Activated CD4-positive, alpha-beta T cell treated with anti-CD3 and anti-CD28 coated beads, Interleukin-2, amount 50 U/mL, for 48 hours (primary cell): ENCODE measurements at places on chromosomes 7 and 10.

DNA sequence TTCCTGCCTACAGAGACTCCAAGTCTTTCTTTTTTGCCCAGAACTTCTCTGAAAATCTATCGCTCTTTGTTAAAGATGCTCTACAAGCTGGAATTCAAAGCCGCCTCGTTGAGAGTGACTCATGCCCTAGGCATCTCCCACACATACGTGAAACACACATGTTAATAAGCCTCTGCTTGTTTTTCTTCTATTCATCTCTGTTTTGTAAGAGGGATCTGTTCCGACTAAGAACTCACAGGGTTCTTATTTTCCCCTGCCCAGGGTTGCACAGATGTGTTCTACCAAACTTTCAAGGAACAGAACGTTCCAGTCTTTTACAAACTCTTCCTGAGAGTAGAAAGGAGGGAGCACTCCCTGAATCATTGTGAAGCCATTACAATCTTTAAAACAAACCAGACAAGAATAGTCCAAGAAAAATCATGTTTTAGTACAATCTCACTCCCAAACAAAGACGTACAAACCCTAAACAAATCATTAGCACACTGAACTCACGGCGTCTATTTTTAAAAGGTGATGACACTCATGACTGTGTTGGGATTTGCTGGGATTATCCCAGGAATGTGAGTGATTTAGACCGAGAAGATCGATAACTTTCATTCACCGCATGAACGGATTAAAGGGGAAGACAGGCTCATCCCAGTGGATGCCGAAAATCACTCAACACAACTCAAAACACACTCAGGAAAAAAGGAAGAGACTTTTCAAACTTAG is 55.3 kb upstream of the INPP5A start:
- no peak for DNase-seq

DNA sequence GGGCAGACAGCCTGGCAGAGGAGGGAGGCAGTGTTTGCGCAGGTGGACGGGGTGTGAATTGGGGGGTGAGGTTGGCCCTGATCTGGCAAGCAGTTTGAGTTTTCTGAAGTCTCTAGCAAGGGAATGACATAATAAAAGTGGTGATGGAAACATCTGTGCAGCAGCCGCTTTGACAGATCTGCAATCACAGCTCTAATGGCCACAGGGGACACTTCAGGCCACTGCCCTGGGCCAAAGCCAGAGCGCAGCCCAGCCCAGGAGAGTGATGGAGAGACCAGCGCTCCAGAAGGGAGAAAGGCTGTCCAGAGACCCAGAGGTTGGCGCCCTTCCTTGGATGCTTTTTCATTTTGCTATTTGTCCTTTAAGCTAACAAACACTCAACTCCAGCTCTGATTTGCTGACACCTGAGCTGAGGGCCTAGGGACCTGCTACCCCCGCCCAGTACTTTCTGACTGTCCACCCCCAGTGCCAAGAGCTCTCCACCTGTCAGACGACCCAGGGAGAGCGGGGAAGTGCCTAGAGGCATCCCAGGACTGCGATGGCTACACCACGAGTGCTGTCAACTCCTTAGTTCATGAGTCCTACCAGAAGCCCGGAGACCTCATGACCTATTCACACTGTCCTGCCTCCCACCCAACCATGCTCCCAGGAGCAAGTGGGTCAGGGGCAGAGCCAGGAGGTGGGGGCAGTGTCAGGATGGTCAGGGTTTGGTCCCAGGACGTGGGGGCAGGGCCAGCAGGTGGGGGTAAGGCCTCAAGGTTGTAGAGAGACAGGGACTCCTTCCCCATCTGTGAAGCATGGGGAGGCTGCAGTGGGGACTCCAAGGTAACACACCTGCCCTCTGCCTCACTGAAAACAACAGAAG is 112.6 kb downstream of the PRKAG2 start:
- no peak for DNase-seq

DNA sequence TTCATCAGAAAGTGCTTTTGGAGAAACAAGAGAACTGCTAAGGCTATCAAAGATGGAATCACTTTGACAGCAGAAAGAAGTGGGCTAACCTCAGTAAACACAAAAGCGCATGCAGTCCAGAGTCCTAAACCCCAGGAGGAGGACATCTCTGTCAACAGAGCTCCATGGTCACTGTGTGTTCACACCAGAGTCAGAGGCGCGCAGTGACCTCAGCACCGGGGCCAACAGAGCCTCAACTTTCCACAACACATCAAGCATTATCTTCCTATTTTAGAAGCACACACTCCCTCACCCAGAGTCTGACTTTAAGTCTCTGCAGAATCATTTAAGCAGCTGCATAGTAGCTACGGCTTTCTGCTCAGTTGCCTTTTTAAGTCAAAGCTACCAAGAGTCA is 195.3 kb downstream of the DIP2C start:
- DNase-seq, result no peak

DNA sequence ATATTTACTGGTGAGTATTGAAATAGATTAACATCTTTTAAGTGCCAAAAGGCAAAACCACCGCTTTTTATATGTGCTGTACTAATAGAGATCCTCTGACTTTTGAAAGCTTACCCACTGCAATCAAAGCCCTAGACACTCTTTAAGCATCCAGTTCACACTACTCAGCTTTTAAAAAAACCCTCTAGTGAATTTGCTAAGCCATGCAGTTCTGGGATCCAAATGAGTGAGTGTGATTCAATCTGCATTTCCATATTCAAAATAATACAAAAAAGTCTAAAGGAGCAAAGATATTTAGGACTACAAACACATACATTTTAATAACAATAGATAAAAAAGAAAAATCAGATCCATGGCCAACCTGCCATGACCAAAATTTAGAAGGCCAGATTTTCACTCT is 288.2 kb downstream of the MAGI2 start:
- no peak for DNase-seq

- DNase-seq, result peak; percentile 4
Measured at GRCh38 chr7:97499204-97499603, 232.7 kb upstream of the TAC1 start.

- no peak for DNase-seq
Measured at GRCh38 chr7:47601881-47602249, 20.0 kb upstream of the TNS3 start.

- no peak for DNase-seq
Measured at GRCh38 chr7:135980012-135980551, 2.9 kb upstream of the MTPN start.

DNA sequence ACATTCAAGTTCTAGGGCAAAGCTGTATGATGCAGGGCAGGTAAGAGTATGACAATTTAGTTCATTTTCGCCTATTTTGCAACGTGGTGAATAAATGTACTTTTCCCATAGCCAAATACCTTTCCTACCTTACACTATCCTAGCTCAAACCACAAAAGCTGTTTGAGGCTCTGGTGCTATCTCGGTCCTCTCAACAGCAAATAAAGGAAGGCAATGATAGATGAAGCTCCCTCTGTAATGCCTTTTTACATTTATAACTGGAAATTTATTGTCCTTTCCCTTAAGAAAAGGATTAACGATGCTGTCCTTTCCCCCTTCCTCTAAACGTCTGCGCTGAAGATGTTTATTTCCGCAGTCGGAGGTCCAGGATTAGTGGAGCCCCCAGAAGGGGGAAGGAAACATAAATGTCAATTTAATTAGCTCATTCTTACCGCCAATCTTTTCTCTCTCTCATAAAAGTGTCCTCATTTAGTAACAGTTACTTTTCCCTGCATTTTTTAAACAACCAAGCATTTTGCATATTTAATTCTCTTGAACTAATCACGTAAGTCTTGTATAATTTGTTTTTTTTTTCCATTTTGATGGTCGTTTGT is 114.6 kb downstream of the PIP4K2A start:
- DNase-seq, result no peak

- DNase-seq, result no peak
Measured at GRCh38 chr7:112892263-112892662, 102.1 kb upstream of the TMEM168 start.

- DNase-seq, result no peak
Measured at GRCh38 chr10:130353928-130354572, 217.9 kb downstream of the GLRX3 start.

GRCh38 chr10:128895473-128895872 is 571.6 kb upstream of the MGMT start:
- no peak for DNase-seq

- no peak for DNase-seq
Measured at GRCh38 chr10:13319166-13319565, 19.3 kb upstream of the PHYH start.

DNA sequence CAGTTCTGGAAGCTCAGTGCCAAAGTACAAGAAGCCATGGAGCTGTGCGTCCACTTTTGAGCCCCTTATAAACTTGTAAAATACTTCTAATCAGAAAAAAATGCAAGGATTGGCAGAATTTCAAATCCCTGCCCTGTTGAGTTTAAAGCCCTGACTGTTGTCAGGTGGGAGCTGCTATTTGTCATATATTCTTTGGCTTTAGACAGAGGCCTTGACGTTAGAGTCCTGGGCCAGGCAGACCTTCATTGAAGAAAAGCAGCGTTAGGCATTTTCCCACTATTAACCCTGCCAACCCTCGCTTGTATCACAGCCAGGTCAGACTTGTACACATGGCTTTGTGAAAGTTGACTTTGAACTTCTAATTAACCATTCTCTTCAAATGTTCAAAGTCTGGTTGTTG is 155.4 kb downstream of the TWIST1 start:
- no peak for DNase-seq

- DNase-seq, result no peak
Measured at GRCh38 chr7:411677-412312, 107.9 kb downstream of the PDGFA start.

DNA sequence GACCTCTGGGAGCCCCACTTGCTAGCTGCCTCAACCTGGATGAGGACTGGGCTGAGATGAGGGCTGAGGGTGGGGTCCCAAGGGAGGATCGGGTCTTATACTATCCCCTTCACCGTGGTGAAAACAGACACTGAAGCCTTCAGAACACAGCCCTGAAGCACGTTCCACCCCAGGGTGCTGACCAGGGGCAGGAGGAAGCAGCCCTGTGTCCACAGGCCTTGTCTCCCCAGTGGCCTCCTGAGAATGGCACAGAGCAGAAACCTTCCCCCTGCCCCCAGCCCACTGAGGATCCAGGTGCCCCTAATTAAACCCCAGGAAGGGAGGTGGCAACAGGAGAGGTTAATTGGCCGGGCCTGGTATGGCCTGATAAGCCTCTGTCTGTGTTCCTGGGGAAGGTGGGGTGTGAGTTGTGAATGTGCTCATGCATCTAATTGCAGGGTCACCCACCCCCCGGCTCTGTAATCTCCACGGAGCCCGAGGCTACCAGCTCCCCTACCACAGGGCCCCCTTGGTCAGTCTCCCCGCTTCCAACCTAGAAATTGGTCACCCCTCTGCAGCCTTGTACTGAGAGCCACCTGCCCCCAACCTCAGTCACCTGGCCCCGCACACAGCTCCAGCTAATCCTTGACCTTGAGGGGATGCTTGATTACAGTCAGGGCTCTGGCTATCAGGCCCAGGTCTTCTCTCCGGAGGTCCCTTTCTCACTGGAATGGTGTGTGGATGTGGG is 159.0 kb upstream of the UNC5B start:
- DNase-seq, result no peak

DNA sequence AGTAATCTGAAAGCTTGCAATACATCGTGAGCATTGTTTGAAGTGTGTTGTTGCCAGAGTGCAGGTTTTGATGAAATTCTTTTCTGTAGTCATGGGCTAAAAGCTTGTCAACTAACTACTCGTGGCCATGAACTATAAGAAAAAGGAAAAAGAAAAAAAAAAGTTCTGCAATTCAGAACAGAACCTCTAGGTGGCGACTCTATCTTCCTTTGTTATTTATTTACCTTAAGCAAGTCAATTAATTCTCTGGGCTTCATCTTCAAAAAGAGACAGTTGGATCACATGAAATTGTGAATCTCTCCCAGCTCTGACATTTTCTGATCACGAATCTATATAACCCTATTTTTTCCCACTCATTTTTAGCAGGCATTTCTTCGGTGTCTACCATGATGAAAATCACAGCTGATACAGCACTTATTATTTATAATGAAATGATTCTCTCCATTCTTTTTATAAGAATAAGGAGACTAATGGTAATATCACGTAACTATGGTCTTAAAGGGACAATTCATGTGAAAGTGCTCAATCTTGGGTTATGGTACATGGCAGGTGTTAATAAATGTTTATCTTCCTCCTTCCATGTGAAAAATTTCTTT is 18.8 kb downstream of the TMEM196 start:
- no peak for DNase-seq

DNA sequence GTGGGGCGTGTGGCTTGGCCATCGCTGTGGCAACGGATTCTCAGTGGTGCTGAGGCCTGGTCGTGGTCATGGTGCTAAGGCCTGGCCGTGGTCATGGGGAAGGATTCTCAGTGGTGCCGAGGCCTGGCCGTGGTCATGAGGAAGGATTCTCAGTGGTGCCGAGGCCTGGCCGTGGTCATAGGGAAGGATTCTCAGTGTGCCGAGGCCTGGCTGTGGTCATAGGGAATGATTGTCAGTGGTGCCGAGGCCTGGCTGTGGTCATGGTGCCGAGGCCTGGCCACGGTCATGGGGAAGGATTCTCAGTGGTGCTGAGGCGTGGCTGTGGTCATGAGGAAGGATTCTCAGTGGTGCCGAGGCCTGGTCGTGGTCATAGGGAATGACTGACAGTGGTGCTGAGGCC is 327.9 kb downstream of the ADARB2 start:
- no peak for DNase-seq

- DNase-seq, result no peak
Measured at GRCh38 chr10:101225846-101226421, 3.3 kb downstream of the LBX1 start.

DNA sequence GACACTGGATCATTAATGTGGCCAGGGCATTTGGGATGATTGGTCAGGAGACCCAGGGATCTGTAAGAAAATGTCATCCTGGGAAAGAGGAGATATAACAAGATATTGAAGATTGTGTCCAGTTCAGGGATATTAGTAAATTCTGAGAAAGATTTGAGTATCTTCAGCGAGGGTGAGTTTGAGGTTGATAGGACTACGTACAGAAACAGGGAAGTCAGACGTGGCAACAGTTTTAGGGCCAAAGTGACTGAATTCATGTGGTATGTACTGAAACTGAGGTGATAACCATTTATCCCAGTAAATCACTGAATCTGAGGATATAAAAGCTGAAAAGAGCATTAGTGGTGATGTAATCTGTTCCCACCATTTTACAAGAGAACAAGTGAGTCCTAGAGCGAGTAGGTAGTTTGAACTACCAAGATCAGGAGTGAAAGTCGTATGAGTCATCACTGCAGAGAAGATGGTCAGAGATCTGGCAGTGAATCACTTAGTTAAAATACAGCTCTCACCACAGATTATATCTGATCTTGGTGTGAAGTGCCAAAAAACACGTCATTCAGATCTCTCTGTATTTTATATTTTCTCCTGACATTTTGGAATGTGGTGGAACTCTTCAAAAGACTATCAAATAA is 220.5 kb downstream of the CDK14 start:
- DNase-seq, result no peak

DNA sequence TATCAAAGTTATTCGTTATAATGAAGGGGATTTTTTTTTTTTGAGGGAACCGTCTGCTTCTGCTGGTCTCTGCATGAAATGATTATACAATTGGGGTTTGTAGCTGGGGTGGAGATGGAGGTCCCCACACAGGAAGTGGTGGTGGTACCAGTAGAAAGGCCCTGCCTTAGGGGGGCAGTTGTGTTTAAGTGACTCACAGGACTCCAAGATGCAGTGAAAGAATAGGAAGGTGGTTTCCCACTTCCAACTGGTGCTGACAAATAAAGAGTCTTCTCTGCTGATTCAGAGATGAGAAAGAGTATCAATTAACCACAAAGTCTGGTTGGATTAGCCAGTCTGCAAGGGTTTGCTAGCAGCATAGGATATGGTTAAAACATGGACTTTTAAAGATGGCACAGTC is 376.0 kb downstream of the SORCS3 start:
- peak; percentile 2 for DNase-seq
